HFFc6 (cell line): ENCODE measurements at places on chromosomes 7 and 10.

GRCh38 chr10:3780771-3781467 is 4.1 kb downstream of the KLF6 start:
- peaks cover 69% of the 10 kb centered on the region for H3K4me1 ChIP-seq
- H3K27me3 ChIP-seq: peaks cover 87% of the 10 kb centered on the region
- peak overlapping the region; percentile 99 for H3K27ac ChIP-seq
- peak overlapping the region; percentile 96 for H3K4me3 ChIP-seq
- no peak for DNase-seq
- H3K36me3 ChIP-seq: peaks cover 78% of the 10 kb centered on the region

DNA sequence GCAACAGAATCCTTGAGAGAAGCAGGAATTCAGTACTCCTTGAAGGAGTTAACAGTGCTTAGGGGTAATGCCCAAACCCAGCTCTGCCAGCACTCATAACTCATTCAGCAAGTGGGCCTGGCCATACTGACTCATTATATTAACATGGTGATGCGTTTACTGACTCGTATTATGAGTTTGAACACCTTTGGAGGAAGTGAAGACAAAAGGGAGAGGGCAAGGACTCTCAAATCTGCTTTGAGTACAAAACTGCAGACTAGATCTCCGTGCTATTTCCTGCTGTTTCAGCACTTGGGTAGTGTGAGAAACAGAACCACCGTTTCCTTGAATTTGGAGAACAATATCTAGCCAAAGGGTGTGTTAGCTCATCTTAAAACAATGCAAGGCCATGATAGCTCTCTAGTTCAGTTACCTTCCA is 30.8 kb downstream of the SLC16A9 start:
- DNase-seq: no peak
- H3K27me3 ChIP-seq: no peaks in the 10 kb centered on the region
- no peak overlapping the region for H3K27ac ChIP-seq
- no peaks in the 10 kb centered on the region for H3K36me3 ChIP-seq
- no peak overlapping the region for H3K4me3 ChIP-seq

DNA sequence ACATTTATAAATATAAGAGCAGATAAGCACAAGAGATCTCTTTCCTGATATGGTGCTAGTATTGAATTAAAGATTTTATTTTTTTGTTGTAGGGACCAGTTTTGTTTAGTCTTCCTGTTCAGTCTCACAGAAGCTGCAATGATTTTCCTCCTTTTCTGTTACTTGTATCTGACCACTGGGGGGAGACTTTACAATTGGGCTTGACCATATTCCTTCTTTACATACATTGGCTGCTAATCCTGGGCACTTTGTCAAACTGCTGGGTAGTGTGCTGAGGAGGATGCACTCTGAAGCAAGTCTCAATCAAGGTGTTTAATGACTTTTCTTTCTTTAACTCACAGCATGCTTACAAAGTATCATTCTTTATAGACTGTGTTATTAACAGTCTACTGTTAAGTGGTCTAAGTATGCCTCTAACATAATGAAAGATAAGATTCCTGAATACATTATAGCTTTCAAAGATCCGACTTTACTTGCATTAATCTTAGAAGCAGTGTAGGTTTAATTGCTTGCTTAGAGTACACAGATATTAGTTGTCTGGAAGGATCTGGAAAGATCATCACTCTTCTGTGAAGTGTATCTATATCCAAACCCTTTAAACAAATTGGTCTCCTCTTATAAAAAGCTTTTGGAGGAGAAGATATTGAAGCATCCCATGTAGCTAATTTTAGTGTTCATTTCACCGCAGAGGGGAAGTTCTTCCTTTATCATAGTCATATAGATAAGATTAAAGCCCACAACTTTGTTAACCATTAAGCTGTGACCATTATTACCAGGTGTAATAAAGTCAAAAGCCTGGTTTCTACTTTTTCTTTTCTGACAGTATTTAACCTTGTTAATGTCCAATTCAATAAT is 3.1 kb downstream of the PALS2 start:
- peak overlapping the region; percentile 7; the same call in 1 of the 2 replicates for H3K4me3 ChIP-seq
- DNase-seq: peak; percentile 75
- H3K4me1 ChIP-seq: peaks cover 40% of the 10 kb centered on the region
- H3K27me3 ChIP-seq: peaks cover 2% of the 10 kb centered on the region
- H3K27ac ChIP-seq: 0 out of 2 replicates have a peak overlapping the region, but pooled peaks have one; percentile 0

DNA sequence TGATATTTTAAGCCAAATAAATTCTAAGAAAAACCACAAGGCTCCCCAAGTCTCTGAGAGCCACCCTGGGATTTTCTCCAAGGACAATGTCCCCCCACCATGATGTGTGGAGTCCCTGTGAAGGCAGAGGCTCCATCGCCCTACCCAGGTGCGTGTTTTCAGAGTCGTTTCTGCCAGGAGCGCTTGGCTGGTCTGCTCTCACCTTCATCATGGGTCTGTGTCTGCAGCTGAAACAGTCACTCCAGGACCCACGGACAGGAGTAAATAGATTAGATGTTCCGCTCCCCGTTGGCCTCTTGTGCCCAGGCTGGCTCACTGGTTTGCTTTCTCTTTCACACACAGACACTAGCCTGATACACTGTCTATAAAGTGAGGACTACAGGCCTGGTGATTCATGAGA is 217.5 kb downstream of the SFMBT2 start:
- DNase-seq: no peak
- no peaks in the 10 kb centered on the region for H3K4me1 ChIP-seq
- H3K27ac ChIP-seq: no peak overlapping the region
- H3K27me3 ChIP-seq: peaks cover 7% of the 10 kb centered on the region; the same call in 1 of the 2 replicates
- H3K36me3 ChIP-seq: peaks cover 9% of the 10 kb centered on the region

GRCh38 chr10:51649064-51649463 is 50.3 kb downstream of the CSTF2T start:
- H3K4me3 ChIP-seq: peak overlapping the region; percentile 27; the same call in 1 of the 2 replicates
- no peaks in the 10 kb centered on the region for H3K36me3 ChIP-seq
- H3K27me3 ChIP-seq: no peaks in the 10 kb centered on the region; the same call in 1 of the 2 replicates

DNA sequence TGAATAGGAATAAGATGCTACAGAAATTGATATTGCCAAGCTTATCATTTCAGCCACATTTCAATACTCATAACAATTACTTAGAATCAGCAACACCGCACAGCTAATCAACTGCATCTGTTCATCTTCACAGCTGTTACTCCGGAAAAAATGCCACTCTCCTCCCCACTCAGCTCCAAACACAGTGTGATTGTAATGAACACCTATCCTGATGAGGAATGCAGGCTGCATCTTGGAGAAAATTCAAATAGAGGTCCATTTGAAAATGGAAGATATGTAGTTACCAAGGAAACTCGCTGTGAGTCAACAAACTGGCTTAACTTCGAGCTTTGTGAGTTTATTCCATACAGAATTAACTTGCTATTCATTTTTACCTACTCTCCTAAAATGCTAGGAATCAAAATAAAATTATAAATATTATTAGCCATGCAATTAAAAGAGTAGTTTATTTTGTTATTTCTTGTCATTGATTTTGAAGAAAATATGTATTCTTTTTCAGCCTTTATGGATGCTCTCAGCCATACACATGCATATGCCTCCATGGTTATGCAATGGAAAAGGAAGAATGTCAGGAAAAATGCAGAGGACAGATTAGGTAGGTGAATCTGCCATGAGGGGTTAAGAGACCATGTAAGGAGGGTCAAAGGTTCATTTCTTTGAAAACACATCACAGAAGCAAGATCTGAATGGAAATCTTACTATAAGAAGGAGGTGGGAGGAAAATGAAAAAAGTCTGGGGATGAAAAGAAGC is 267.2 kb downstream of the POM121L12 start:
- no peak overlapping the region for H3K27ac ChIP-seq
- H3K27me3 ChIP-seq: no peaks in the 10 kb centered on the region; the same call in 1 of the 2 replicates
- no peaks in the 10 kb centered on the region for H3K36me3 ChIP-seq
- no peak overlapping the region for H3K4me3 ChIP-seq
- no peaks in the 10 kb centered on the region for H3K4me1 ChIP-seq
- DNase-seq: no peak

DNA sequence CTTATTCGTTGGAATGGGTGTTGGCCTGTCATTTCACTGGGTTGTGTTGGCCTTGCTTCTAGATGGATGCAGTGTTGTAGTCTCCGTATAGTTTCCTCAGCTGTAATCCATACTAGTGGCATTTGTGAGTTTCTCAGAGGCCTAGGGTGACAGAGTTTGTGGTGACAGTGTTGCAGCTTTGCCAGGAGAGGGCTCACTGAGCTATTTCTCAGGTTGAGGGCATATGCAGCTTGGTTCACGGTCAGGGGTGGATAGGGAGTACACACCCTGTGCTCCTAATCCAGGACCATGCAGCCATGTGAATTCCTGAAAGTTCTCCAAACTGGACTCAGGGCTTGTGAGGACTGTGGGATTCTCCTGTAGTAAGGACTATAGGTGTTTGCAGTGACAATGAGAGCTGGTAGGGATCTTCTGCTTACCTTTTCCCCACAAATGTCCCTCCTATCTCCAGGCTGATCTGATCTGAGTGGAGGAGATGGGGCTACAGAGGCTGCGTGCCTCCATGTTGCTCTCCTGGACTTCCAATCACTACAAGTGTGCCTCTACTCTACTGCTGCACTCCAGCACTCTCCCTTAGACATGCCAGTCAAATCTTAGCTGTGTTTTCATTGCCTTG is 229.0 kb downstream of the STK31 start:
- no peak overlapping the region for H3K27ac ChIP-seq
- no peak overlapping the region for H3K4me3 ChIP-seq
- no peaks in the 10 kb centered on the region for H3K36me3 ChIP-seq
- peak; percentile 3 for DNase-seq
- H3K4me1 ChIP-seq: no peaks in the 10 kb centered on the region

GRCh38 chr10:2851566-2851965 is 215.8 kb upstream of the PFKP start:
- no peak for DNase-seq
- no peaks in the 10 kb centered on the region for H3K36me3 ChIP-seq
- H3K4me1 ChIP-seq: no peaks in the 10 kb centered on the region
- H3K4me3 ChIP-seq: no peak overlapping the region

DNA sequence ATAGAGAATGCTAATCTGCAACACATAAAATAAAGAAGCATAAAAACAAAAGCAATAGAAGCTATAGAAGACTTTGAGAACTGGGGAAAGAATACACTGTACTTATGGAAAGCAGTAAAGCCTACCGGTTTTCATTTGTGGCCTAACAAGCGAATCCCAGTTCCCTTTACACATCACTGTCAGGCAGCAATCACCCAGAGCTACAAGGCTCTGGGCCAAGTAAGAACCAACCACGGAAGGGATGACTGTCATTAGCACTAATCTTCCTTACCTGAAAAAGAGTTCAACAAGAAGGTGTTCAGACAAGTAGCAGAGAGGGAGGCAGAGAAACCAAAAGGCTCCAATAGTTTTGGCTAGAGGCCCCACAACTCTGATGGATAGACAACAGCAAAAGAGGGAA is 15.0 kb downstream of the CCDC6 start:
- H3K36me3 ChIP-seq: peaks cover 6% of the 10 kb centered on the region; the same call in 1 of the 2 replicates
- no peak overlapping the region for H3K4me3 ChIP-seq
- no peak for DNase-seq
